ENCODE measurements at places on chromosomes 7 and 10.
A peak's percentile ranks its signal among the peaks of the same experiment; 100 is the strongest.

- DNase-seq, result no peak
Observed at GRCh38 chr10:24350070-24350921, 141.4 kb downstream of the KIAA1217 start.

- no peak for DNase-seq
Observed at GRCh38 chr7:151483711-151483983, 36.0 kb downstream of the RHEB start.

DNA sequence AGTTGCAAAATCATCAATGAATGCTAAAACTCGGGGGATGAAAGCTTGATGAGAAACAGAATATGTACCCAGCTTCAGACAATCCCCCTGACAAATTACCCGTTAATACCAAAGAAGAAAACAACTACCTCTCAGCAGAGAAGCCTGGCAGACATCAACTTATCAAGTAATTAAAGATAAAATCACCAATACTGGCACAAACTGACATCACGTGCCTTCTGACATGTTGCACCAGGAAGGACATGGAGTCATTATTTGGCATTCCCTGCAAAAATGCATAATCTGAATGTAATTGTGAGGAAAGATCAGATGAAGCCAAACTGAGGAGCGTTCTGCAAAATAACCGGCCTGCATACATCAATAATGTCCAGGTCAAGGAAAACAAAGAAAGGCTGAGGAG is 7.7 kb downstream of the SLIT1 start:
- DNase-seq, result no peak

GRCh38 chr10:128747582-128748346 is 621.5 kb upstream of the MKI67 start:
- DNase-seq, result no peak

- DNase-seq, result no peak
Observed at GRCh38 chr10:76177936-76178335, 746.5 kb downstream of the LRMDA start.

- DNase-seq, result no peak
Observed at GRCh38 chr10:18145652-18146051, 5.4 kb downstream of the CACNB2 start.

DNA sequence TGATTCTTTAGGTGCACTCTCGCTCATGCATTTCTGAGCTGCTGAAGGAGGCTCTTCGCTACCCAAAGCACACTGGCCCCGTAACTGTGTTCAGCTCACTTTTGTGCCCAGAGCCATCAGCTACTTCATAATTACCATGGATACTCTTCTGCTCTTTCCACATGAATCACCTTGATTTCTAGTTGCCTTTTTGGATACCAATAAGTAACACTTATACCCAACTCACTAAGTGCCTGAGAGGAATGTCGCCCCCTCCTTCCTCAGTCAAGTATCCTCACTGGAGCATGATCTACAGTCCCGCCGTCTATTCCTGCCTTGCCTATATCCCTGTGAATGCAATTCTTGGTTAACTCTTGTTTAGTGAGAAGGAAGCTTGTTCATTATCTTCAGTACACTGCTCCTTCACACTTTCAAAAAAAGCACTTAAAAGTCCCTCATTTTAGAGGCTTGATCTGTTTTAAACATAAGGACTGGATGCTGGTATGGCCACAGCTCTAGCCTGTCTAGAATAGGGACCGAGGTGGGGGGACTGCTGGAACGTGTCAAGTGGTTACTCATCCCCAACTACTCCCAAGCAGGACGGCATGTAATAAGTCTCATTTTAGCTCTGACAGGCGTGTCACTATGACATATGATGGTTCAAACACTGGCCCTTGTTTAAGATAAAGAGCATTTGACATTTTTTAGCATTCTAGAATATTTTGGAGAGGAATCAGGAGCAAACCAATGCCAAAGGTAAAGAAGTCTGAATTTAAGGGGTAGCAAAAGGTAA is 23.7 kb downstream of the SVIL start:
- no peak for DNase-seq

GRCh38 chr10:66860376-66860945 is 65.4 kb upstream of the LRRTM3 start:
- DNase-seq, result no peak

DNA sequence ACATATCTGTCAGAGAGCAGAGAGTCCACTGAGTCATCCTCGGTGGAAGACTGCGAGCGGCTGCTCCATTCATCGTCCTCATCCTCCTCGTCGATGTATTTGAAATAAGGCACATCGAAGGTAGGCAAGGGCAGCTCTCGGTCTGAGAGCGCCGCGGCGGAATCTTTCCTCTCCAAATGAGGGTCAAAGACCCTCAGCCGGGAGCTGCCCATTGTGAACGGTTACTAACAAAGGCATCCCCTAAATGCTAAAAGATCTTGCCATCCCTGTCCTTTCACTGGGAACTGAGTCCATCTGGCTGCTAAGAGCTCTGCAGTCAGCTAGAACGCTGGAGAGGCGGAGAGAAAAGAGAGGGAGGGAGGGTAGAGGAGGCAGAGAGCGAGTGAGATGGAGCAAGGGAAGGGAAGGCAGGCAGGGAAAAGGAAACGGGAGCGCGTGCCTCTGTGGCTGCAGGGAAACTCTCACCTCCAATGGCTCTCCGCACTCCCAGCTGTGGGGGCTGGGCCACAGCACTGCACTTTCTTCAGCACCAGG is 163.4 kb downstream of the RAPGEF5 start:
- DNase-seq, result no peak

DNA sequence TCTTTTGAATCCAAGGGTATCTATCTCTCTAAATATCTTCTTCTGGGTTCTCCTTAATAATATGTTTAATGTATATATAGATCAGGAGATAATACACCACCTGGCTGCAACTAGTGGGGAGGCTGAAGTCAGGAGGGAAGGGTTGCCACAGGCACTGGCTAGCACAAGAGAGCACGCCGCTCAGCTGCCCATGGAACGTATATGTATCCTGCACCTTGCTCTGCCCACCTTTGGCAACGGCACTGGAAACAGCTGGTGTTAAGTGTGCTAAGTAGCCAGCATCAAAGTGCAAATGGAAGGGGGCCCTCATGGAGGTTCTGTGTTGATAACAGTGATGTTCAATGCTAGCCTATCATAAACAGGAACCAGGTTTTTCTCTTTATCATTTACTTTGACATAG is 49.8 kb upstream of the FAM133B start:
- DNase-seq, result no peak

GRCh38 chr7:134374791-134375190 is 58.1 kb upstream of the SLC35B4 start:
- DNase-seq, result no peak

GRCh38 chr7:148084138-148084537 is 506.4 kb upstream of the C7orf33 start:
- no peak for DNase-seq

GRCh38 chr10:11057018-11057417 is 39.3 kb downstream of the CELF2 start:
- no peak for DNase-seq

DNA sequence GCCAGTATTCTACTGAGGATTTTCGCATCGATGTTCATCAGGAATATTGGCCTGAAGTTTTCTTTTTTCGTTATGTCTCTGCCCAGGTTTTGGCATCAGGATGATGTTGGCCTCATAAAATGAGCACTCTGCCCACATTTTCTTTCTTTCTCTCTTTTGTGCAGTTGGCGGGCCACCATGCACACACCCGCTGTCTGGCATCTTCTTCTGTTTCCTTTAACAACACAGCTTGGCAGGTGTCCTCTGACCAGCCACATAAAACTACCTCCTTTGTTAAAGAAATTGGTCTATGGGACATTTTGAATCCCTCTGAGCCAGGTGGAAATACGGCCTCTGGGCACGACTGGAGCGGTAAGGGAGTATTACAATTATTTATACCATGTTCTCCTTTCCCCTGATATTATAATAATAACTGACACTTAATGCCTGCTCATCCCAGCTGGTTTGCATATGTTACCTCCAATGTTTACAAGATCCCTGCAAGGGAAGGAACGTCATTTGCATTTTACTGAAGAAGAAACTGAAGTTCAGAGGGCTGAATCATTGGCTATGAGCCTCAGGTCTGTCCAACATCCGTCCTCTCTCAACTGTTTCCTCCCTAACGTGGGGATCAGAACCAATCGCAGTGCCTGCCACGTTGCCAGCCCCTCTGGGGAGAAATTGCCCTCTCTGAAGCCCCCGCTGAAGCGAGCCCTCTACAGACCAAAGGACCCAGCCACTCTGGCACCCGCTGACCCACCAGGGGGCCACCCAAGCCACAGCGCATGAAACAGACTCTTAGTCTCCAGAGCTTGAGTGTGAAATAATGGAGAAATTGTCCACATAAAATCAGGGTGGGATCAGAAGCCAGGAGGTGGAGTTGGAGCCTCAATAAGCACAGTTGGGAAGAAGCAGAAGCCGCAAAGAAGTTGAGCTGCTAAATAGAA is 125.0 kb upstream of the FOXK1 start:
- no peak for DNase-seq

DNA sequence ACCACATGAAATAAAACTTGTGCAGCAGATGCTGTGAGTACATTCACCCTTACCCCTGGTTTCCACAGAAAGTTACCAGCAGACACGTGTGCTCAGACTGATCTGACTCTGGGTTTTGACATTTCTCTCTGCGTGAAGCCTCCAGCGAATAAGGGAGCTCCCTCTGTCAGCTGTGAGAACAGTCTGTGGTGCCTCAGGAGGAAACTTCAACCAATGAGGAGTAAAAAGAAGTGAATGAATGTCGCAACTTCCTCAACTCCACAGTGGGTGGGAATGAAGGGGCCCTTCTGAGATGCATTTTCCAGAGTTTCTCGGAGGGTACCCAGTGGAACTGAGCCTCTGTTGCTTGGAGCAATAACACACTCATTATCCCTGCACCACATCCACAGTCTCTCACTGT is 743.4 kb downstream of the TNS3 start:
- no peak for DNase-seq

- no peak for DNase-seq
Observed at GRCh38 chr7:8436965-8437364, 3.6 kb downstream of the NXPH1 start.

- no peak for DNase-seq
Observed at GRCh38 chr10:51319173-51319435, 244.8 kb downstream of the PRKG1 start.

DNA sequence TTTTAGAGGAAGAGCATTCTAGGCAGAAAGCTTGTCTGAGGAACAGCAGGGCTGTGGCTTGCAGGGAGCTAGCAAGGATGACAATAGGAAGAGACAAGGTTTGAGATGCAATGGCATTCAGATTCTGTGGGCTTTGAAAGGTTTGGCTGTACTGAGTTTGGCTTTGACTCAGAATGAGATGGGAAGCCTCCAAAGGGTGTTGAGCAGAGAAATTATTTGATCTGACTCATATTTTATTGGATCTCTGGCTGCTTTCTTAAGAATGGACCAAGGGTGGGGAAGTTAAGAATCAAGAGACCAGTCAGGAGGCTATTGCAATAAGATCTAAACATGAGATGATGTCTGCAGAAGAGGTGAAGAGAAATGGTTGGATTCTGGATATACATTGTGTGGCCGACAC is 273.2 kb downstream of the CDK14 start:
- DNase-seq, result no peak

- no peak for DNase-seq
Observed at GRCh38 chr7:27602766-27603165, 59.9 kb downstream of the HIBADH start.

DNA sequence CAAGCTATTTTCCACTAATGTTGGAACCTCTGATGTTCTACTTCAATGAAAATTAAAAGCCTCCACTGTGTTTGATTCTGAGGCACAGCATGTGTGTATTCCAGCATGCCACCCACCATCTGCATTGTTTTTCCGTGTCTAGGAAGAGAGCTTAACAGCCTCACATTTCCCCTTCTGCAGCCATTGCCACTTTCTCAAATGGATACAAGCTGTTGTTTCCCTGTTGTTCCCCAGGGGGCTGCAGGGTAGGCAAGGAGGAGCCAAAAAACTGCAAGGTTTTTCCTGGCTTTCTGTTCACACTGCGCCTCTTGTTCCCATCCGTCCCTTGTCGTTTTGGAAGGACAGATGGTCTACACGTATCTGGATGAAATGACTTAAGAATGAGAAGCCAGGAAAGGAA is 72.3 kb upstream of the DNAJB12 start:
- DNase-seq, result no peak

GRCh38 chr7:148883266-148884048 is 634 bp downstream of the EZH2 start:
- DNase-seq, result peak; percentile 66

- no peak for DNase-seq
Observed at GRCh38 chr7:32079510-32079909, 9.3 kb upstream of the PDE1C start.

DNA sequence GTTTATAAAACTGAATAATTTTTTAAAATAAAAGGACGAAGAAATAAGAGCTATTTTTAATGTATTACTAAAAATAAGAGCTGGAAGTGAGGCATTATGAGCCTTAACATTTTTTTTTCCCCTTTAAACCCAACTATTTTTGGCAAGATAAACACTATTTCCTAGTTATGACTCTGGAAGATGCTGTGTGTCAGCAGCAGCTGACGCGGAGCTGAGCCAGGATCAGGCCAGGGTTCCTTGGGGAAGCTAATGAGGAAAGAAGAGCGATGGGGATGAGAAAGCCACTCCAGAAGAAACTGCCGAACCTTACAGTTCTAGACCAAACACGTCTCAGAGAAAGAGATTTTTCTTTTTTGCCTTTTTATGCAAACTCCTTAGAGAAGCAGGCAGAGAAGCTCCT is 85.9 kb downstream of the USP6NL start:
- DNase-seq, result no peak

GRCh38 chr10:1615186-1615954 is 122.0 kb downstream of the ADARB2 start:
- DNase-seq, result no peak

DNA sequence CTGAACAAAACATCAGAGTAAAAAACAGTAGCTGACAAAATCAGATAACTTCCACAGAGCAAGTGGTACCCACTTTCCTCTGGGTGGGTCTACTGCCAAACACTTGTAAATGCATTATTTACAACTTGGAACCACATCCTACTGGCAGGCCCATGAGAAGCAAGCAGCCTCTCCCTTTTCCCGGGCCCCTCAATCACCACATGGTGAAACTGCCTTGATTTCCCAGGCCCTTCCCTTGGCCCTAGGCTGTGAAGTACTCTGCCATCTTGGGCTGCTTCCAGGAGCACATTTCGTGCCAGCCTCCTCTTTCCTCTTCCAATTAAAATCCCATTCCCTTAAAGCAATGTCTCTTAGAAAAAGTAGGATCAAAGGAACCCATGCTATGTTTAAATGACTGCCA is 71.4 kb downstream of the CUZD1 start:
- DNase-seq, result no peak

DNA sequence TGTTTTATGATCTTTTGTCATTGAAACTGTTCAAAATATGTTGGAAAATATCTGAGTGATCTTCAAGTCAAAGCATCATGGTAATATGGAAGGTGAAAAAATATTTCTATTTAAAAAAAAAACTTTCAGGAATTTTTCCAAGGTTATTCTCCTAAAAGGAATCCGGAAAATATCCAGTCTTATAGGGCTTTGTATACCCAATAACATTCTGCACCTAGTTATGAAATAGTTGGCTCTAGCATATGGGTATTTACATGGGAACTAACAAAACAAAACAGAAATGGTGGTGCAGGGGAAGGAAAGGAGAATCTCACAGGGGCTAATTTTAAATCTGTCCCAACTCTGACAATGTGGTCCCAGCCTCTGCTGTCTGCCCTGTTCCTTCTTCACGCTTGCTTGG is 167.1 kb upstream of the RHEB start:
- DNase-seq, result no peak

Measured in effector memory CD4-positive, alpha-beta T cell (primary cell).